ENCODE measurements at places on chromosomes 7 and 10.
A peak's percentile ranks its signal among the peaks of the same experiment; 100 is the strongest.

DNA sequence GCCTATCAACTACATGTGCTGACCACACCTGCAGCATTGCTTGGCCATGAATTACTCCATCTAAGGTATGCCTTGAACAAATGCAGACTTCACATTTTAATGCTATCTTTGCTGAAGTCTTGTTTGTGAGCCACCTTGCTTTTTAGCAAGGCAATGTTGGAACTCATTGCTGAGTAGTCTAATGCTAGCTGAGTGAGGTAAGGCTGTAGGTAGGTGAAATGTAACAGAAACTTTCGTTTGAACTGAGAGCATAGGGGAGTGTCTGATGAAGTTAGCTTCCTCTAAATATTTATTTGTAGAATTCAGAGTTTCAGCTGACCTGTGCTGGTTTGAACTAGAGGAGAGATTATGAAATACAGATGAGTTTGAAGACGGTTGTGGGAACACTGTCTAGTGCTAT, 238.5 kb downstream of the SEMA3A start:
- DNase-seq = no peak

- peak; percentile 40 for DNase-seq
Observed at GRCh38 chr10:104589871-104590270, 51.2 kb upstream of the SORCS3 start.

GRCh38 chr7:67619175-67619574, 622.5 kb downstream of the TYW1 start:
- no peak for DNase-seq

GRCh38 chr7:98467570-98468312, 66.9 kb upstream of the BAIAP2L1 start:
- DNase-seq = no peak

- no peak for DNase-seq
Observed at GRCh38 chr10:102275343-102275742, 30.0 kb downstream of the GBF1 start.

DNA sequence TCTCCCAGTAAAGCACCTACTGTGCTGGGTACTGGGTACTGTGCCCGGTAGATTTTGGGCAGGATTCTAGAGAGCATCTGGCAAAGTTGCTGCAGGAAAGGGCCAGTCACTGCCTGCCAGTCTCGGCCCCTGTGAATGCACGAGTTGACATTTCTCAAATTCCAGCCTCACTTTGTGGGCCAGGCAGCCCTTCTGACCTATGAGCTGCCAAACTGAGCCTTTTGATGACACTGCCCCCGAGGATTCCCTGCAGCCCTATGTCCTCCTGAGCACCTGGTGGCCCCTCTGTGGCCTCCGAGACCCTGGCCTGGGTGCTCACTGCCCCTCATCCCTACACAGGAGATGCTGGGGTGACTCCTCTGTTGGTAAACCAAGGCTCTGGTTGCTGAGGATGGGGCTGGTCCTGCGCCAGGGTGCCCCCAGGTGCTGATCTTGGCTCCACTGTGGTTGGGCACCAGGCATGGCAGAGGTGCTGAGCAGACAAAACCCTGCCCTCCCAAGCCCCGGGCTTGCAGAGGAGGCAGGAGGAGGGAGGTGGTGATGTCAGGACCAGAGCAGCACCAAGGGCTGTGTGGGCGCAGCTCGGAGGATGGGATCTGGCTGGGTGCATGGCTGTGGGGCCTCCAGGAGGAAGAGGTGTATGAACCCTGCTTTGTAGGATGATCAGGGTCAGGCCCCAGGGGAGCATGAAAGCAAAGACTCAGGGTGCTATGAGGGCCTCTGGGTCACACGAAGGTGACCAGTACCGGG, 16.2 kb downstream of the LHPP start:
- no peak for DNase-seq

- DNase-seq = no peak
Observed at GRCh38 chr7:130365511-130366441, 14.5 kb upstream of the CPA1 start.

DNA sequence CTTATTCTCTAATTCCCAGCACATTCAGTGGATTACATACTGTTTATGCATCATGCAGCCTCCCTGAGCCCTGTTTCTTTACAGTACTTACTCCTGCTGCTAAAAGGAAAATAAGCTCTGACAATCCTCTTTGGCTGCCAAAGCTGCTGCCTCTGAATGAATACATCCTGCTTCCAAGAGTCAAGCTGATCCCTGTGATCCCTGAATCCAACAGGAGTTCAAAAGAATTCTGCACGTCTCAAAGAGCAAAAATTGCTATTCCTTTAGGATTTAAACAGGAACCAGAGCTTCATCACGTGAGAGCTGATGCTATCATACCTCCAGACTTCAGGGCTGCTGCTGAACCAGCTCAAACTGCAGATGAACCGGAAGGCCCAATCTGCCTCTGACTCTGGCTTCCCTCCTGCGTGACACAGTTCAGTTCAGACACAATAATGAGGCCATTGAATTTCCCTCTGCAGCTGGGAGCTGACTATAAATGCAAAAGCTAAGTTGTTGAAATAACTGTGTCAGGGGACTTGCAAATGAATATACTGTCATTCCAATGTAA, 851.0 kb upstream of the PHF14 start:
- no peak for DNase-seq

GRCh38 chr10:132972986-132973902, 30.9 kb upstream of the CFAP46 start:
- no peak for DNase-seq

DNA sequence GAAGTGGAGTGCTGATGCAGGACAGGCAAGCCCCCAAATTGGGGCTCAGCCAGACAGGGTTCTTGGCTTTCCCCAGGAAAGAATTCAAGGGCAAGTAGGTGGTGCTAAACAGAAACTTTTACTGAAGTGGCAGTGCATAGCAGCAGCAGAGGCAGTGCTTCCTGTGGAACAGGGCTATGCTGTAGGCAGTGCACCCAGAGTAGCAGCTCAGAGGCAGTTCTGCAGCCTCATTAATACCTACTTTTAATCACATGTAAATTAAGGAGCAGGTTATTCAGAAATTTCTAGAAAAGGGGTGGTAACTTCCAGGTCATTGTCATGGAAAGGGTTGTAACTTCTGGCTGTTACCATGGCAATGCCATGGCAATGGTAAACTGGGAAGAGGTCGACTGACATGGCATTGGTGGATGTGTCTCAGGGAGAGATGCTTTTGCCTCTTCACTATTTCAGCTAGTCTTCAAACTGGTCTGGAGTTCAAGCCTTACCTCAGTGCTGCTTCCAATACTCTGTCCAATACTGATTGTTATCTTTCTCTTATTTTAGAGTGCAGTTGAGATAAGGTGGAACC, 29.2 kb downstream of the PRSS58 start:
- no peak for DNase-seq

DNA sequence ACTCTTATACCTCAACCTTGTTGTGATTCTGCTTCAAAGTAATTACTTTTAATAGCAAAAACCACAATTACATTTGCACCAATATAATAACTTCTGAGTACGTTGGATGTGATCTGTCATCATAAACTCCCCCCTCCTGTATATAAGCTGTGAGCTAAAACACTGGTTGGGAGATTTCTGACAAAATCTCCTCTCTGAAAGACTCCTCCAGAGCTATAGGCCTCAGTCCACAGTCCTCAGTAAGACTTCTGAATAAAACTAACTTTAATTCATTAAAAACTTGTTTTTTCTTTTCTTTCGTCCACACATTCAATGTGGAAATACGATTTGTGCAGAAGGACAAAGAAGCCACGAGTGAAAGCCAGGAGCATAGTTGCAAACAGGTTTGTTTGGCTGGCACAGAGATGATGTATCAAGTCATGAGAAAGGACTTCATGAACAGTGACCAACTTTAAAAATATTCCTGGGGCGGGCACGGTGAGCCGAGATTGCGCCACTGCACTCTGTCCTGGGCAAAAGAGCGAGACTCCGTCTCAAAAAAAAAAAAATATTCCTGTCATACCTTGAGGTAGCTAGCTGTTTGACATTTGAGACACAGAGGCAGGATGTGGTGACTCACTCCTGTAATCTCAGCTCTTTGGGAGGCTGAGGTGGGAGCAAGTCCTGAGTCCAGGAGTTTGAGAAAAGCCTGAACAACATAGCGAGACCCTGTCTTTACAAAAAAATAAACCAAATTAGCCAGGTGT, 91.1 kb upstream of the ARHGAP21 start:
- peak; percentile 24 for DNase-seq

GRCh38 chr7:28754447-28754846, 203.7 kb downstream of the TRIL start:
- DNase-seq = no peak

DNA sequence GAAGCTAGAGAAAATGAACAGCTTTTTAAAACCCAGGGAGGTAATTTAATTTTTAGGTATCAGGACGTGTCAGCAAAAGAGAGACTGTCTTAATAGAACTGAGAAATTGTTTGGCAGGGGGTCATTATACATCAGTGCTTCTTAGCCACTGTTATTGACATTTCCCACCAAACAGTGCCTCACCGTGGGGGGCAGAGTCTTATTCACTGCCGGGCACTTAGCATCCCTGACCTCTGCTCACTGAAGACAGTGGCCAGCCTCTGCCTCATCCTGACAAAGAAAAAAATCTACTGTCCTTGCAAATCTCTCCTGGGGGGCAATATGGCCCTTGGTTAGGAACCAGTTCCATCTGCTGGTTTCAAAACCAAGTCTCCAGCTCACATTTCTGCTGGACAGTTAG, 14.2 kb upstream of the MKI67 start:
- DNase-seq = no peak

GRCh38 chr7:157618823-157619606, 282.2 kb downstream of the DNAJB6 start:
- no peak for DNase-seq

DNA sequence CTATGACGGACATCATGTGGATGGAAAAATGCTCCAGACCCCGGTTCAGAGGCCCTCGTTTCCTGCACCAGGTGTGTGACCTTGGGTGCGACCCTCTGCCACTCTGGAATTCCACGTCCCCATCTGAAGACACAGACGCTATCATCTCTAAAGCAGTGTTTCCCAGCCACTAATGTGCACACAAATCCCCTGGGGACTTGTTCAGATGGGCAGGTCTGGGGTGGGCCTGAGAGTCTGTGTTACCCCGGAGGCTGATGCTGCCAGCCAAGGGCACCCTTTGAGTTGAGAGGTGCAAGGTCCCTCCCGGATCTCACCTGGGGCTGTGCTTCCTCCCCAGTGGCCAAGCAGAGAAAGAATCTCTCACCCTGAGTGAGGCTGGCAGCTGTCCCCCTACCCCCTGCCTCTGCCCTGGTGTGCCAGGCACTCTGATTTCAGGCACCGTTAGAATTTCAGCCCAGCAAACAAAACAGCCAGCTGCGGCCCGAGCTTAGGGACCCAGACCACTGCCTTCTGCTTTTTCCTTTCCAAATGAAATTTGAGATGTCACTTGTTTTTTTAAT, 90.0 kb downstream of the SLIT1 start:
- DNase-seq = no peak

DNA sequence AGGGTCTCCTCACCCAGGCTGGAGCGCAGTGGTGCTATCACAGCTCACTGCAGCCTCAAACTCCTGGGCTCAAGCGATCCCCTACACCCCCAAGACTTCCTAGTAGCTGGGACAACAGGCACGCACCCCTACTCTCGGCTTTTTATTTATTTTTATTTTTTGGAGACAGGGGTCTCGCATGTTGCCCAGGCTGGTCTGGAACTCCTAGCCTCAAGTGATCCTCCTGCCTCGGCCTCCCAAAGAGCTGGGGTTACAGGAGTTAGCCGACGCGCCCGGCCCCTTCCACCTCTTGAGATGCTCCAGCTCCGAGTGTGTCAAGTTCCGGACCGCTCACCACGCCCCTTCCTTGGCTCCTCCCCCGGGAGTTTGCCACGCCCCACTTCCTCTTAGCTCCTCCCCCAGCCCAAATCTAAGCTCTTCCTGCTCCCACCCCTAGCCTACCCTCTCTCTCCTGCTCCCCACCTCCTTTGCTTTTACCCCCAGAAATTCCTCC, 6.3 kb downstream of the NAT16 start:
- DNase-seq = peak; percentile 70

DNA sequence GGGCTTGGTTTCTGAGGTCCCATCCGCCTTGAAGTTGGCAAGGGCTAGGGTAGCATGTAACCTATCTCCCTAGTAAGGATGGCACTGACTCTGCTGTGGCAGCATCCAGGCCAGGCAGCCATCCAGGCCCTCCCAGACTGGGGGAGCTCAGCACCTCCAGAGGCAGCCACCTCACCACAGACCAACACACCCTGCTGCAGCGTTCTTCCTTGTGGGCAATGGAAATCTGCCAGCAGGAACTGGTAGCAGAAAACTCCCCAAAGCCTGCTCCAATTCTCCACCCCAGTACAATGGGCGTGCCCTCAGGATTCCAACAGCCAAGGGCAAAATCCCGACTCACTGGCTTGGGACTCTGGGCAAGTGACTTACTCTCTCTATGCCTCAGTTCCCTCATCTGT, 27.5 kb downstream of the DLG5 start:
- no peak for DNase-seq

GRCh38 chr7:42726066-42726785, 185.6 kb downstream of the C7orf25 start:
- no peak for DNase-seq

- no peak for DNase-seq
Observed at GRCh38 chr10:102507521-102507920, 3.7 kb downstream of the SUFU start.

DNA sequence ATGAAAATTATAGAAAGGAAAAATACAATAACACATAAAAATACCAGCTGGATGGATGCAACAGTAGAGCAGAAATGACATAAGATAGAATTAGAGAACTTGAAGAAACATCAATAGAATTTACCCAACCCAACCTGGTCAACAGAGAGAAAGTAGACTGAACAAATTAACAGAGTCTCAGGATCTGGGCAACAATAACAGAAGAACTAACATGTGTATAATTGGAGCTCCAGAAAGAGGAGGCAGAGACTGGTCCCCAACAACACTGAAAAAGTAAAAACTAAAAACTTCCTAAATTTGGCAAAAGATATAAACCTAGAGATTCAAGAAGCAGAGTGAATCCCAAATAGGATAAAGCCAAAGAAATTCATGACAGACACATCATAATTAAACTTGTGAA, 458.8 kb downstream of the RPS24 start:
- no peak for DNase-seq

DNA sequence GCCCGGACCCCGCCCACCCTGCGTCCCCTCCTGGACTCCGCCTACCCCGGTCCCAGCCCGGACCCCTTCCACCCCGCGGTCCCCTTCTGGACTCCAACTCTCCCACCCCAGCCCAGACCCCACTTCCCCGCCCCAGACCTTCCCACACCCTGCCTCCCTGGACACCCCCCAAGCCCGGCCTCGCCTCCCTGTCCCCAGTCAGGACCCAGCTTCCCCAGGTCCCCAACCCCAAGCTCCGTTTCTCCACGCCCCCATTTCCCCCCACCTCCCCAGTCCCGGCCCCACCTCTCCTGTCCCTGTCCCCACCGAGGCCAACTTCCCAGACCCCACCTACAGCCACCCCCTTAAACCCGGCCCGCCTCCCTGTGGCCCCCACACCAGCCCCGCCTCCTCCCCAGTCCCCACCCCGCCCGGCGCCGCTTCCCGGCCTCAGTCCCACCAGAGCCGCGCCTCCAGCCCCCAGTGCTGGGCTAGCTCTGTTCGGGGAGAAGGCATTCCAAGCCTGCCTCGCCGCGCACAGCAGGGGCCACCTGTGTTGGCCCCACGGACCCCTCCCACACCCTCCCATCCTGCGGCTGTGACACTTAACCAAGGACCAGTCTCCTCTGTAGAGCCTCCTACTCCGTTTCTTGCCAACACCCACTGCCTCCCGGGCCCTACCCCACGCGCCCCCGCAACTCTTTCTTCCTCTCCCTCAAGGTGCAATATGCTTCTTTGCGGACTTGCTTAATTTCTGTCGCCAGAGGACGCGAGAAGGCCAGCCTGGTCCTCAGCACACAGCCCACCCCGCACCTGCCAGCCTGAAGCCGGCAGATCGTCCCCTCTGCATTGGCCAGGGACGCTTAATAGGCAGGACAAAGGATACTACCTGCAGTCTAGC, 736 bp upstream of the ITIH5 start:
- no peak for DNase-seq
